ENCODE measurements at places on chromosomes 5 and 9.

- peak; percentile 52 for DNase-seq
These were observed 116.9 kb upstream of the ARRDC3 start for GRCh38 chr5:91499943-91500531.

DNA sequence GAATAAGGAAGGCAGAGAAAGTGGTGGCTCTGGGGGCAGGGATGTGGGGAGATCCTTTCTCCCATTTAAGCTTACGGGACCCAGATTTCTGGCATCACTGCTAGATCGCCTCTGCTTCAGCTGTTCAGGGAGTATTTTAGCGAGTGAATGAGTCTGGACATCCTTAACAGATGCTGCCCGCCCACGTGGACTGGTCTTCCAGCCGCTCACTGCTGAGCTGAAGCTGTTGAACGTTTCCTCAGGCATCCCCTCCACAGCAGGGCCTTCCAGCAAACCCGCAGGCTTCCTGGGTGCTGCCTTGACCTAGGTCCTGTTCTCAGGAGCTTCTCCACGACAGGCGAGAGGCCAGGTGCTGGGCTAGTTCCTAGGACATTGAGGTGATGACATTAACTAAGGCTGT lies 144.4 kb upstream of the EFNA5 start:
- DNase-seq = no peak

DNA sequence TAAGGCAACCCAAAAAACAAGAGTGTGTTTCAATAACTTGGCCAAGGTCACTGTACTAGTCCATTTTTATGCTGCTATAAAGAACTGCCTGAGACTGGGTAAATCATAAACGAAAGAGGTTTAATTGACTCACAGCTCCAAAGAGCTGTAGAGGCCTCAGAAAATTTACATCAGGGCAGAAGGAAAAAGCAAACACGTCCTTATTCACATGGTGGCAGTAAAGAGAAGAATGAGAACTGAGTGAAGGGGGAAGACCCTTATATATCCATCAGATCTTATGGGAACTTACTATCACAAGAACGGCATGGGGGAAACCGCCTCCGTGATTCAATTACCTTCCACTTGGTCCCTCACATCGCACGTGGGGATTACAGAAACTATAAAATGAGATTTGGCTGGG lies 64.3 kb upstream of the CAMK4 start:
- DNase-seq = no peak

GRCh38 chr5:9622971-9623421 lies 7.2 kb downstream of the TAS2R1 start:
- no peak for DNase-seq

- DNase-seq = no peak
These were observed 157.0 kb upstream of the LHFPL2 start for GRCh38 chr5:78805474-78806124.

DNA sequence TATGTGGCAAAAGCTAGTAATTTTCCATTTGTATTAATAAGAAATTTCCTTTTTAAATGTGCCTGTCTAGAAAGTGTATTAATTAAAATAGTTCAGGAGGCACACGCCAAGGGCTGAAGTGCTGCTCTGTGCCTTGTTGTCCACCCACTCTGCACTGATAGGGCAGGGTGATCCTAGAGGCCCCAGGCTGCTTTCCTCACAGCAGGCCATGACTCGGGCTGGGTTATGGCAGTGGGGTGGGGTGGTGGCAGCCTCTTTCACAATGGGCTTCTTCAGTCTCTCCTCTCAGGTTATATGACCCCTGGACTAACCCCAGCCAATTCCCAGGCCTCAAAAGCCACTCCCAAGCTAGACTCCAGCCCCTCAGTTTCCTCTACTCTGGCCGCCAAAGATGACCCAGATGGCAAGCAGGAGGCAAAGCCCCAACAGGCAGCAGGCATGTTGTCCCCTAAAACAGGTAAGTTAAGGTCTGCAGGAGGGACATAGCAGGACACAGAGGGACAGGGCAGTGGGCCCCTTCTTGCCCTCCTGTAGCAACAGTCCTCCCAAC lies 19.5 kb downstream of the CD74 start:
- DNase-seq = no peak

All from activated CD4-positive, alpha-beta T cell treated with anti-CD3 and anti-CD28 coated beads, Interleukin-2, amount 50 U/mL, for 16 hours (primary cell).